ENCODE measurements at places on chromosomes 5 and 9.

DNA sequence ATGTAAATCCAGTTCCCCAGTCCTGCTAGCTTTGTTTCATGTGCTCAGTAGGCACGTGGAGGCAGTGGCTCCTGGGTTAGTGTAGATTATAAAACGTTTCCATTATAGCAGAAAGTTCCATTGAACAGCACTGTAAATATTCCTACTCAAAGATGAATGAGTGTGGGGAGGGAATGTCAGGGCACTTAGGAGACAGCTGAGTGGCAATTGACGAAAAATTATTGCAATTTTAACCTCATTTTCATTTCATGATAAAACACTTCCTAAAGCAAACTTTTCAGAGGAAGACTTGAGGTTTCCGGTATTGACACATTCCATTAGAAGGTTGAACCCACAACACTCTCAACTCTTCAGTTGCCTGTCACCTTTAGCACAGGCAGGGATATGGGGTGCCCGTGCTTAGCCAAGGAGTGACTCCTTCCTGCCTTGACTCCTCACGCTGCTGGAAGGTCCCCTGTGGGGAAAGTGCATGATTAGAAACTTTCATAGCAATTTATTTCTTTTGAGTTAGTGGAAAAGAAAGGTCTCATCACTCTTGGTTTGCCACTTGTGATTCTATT lies 41.2 kb downstream of the SLC46A2 start:
- DNase-seq, result no peak

DNA sequence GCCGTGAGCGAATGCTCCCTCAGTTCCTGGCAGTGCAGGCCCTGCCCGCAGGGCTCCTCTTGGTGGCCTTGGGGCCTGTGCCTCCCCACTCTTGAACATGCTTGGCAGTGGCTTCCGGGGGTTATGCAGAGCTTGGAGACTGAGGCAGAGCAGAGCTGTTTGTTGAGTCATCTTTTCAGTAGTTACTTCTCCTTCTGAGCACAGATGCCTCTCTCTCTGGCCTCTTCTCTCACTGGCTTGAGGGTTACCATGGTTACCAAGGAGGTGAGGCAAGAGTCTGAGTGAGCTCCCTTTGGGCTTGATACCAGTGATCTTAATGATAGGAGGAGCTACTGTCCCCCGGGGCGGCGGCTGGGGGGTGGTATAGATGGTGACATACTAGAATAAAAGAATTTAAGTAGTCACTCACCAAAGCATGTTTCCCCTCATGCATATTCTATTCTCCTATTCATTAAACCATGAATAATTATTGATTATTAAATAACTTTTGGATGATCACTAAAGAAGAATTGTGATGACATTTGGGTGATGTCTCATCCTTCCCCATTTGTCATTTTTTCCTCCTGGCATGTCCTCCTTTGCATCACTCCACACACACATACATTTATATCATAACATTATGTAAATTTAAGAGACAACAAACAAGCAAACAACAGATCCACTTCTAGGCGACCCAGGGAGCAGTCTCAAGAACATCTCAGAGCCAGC lies 111.1 kb downstream of the ARHGAP26 start:
- DNase-seq, result no peak

GRCh38 chr9:70083429-70083828 lies 39.8 kb downstream of the MAMDC2 start:
- DNase-seq, result no peak

DNA sequence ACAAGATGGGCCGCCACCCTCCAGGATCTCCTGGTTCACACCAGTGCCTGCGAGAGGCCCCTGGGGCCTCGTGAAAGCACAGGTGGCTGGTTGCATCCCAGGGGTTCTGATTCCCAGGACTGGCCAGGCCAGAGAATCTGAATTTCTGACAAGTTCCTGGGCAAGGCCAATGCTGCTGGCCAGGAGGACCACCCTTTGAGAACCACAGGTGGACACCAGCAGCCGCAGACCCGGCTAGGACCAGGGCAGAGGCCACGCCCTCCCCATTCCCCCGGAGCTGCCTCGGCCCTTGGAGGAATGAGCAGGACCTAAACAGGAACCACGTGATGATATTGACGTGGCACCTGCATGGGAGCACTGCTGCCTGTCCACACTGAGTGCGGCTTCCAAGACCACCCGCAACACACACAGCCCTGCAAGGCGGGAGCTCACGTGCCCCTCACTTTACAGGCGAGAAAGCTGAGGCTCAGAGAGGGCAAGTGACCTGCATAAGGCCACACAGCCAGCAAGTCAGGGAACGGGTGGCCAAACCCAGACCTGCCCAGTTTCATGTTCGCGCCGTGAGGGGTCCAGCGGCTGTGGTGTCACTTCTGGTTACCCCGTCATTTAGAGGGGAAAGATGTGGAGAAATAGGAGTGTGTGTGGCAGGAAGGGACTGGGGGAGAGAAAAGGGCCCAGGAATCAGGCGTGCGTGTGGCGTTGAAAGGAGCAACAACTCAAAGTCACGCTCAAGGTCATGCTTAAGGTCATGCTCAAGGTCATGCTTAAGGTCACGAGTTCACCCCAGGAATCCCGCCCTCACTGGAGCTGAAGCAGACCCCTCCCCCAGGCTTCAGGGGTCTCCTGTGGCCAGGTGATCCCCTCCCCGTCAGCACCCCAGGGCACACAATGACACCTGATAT lies 105.9 kb upstream of the IER5L start:
- no peak for DNase-seq

Measured in T follicular helper cell (primary cell).